ENCODE measurements at places on chromosomes 5 and 9.

DNA sequence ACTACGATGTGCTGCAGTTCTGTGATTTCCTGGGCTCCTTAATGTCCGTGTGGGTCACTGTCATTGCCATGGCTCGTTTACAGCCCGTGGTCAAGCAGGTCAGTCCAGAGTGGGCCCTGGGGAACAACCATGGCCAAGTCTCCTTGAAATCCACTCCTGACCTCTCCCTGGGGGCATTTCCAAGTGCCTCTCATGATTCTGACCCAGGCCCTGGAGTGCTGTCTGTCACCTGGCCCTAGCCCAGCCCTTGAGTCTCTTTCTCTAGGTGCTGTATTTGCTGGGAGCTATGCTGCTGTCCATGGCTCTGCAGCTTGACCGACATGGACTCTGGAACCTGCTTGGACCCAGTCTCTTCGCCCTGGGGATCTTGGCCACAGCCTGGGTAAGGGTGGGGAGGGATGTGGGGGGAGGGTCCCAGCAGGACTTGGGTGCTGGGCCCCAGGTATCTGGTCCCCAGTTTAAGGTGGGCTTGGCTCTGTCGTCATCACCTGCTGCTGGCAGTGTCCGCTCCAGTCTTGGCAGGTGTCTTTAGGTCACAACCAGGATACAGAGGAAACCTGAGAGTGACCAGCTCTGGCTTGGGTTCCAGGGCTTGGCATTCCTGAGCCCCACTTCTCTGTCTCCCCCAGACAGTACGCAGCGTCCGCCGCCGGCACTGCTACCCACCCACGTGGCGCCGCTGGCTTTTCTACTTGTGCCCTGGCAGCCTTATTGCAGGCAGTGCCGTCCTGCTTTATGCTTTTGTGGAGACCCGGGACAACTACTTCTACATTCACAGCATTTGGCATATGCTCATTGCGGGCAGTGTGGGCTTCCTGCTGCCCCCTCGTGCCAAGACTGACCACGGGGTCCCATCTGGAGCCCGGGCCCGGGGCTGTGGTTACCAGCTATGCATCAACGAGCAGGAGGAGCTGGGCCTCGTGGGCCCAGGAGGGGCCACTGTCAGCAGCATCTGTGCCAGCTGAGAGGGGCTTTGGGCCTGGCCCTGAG, 17.0 kb downstream of the OR13J1 start:
- peaks cover 7% of the 10 kb centered on the region for H3K4me1 ChIP-seq
- no peak overlapping the region for H3K27ac ChIP-seq
- DNase-seq = no peak

- DNase-seq = no peak
- no peak overlapping the region for H3K27ac ChIP-seq
- no peaks in the 10 kb centered on the region for H3K27me3 ChIP-seq
- H3K4me3 ChIP-seq = no peak overlapping the region
Measured at GRCh38 chr9:6708732-6709131, 49.0 kb upstream of the KDM4C start.

GRCh38 chr5:154421868-154422267, 23.9 kb upstream of the SAP30L start:
- no peak overlapping the region for H3K4me3 ChIP-seq
- H3K4me1 ChIP-seq = no peaks in the 10 kb centered on the region
- H3K27ac ChIP-seq = no peak overlapping the region

- no peaks in the 10 kb centered on the region for H3K4me1 ChIP-seq
- H3K27ac ChIP-seq = no peak overlapping the region
- peak; percentile 61 for DNase-seq
- no peak overlapping the region for H3K4me3 ChIP-seq
Measured at GRCh38 chr5:136424835-136425584, 59.7 kb upstream of the TRPC7 start.

DNA sequence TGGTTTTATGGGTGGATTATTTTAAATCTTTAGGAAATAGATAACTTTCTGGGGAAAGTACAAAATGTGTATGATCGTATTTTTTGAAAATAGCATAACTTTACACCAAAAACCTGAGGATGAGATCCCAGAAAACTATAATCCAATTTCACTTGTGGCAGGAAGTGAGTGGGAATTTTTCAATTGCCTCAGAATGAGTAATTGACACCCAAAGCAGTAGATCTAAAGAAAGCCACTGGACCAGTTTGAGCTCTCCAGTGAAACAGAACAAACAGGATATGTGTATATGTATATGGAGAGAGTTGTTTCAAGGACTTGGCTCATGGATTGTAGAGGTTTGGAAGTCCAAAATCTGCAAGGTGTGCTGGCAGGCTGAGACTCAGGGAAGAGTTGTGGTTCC, 109.2 kb upstream of the SHB start:
- H3K4me1 ChIP-seq = no peaks in the 10 kb centered on the region
- no peak for DNase-seq
- H3K4me3 ChIP-seq = no peak overlapping the region
- peaks cover 27% of the 10 kb centered on the region for H3K27me3 ChIP-seq

- no peak overlapping the region for H3K4me3 ChIP-seq
- no peak overlapping the region for H3K27ac ChIP-seq
- H3K27me3 ChIP-seq = no peaks in the 10 kb centered on the region
- peaks cover 50% of the 10 kb centered on the region for H3K36me3 ChIP-seq
- DNase-seq = no peak
Measured at GRCh38 chr5:151146061-151146460, 11.5 kb downstream of the ANXA6 start.

DNA sequence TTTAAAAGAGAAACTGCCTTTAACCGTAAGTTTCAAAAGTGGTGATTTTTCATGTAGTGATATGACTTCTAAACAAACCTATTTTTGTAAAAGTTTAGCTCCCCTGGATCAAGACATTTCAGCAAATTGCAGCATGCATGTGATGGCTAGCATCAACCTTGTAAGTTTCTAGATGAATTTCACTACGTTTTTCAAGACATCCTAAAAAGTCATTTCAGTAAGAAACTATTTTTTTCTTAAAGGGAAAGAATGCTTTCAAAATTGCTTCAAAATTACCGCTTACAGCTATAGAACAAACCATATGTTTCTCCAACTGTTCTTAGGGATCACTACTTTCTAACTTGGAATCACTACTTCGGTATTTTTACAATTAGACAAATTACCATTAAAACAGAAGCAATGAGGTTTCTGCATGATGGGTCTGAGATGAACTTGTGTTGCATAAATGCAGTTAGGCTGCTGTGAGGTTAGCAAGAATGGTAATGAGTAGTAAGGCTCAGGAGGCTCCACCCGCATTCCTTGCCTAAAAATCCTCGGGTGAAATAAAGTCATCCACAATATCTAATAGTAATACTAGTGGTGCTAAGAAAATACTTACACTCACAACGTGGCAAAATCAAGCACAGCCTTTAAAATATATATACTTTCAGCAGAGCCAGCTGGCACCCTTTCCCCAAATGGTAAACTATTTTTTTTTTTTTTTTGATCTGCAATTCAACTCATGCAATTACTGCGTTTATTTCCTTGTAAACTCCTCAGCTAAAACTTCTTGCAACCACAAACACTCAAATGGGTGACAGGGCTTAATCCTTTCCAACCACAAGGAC, 53.8 kb downstream of the CDC14B start:
- peak overlapping the region; percentile 91 for H3K4me3 ChIP-seq
- peaks cover 42% of the 10 kb centered on the region for H3K4me1 ChIP-seq
- peak overlapping the region; percentile 93 for H3K27ac ChIP-seq
- peaks cover 16% of the 10 kb centered on the region for H3K36me3 ChIP-seq
- DNase-seq = no peak

GRCh38 chr9:115507148-115507547, 389.2 kb upstream of the TNC start:
- H3K27ac ChIP-seq = no peak overlapping the region
- H3K4me3 ChIP-seq = no peak overlapping the region
- no peaks in the 10 kb centered on the region for H3K27me3 ChIP-seq
- DNase-seq = no peak
- H3K4me1 ChIP-seq = no peaks in the 10 kb centered on the region

- no peaks in the 10 kb centered on the region for H3K36me3 ChIP-seq
- H3K4me1 ChIP-seq = peaks cover 72% of the 10 kb centered on the region
- DNase-seq = no peak
- peak overlapping the region; percentile 19 for H3K27ac ChIP-seq
- H3K27me3 ChIP-seq = no peaks in the 10 kb centered on the region
Measured at GRCh38 chr5:149166128-149166527, 24.8 kb downstream of the ABLIM3 start.

DNA sequence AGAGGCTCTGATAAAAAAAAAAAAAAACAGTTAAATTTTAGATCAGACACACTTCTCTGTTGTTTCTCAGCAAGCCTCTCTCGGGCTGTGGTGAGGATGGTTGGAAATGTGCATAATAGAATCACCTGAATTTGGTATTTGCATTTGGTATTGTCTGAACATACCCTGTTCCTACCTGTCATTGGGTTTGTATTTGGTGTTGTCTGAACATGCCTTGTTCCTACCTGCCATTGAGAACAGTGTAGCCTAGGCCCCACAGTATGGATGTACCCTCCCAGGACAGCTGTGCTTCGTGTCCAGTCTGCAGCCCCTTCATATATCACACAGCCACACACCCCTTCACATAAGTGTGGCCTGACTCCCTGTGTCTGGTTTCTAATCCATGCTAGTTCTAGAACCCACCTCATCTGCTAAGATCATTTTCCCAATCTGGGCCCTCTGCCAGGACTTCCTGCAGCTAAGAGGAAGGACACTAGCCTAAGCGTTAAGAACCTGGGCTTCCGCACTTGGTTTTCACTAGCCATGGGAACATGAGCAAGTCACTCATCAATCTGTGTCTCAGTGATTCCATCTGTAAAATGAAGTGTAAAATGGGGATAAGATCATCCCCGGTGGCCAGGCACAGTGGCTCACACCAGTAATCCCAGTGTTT, 49.2 kb downstream of the ITGA2 start:
- no peaks in the 10 kb centered on the region for H3K27me3 ChIP-seq
- H3K27ac ChIP-seq = peak overlapping the region; percentile 39
- no peaks in the 10 kb centered on the region for H3K36me3 ChIP-seq
- H3K4me3 ChIP-seq = no peak overlapping the region

- no peak for DNase-seq
- peaks cover 16% of the 10 kb centered on the region for H3K27me3 ChIP-seq
- no peak overlapping the region for H3K4me3 ChIP-seq
- no peaks in the 10 kb centered on the region for H3K4me1 ChIP-seq
- no peaks in the 10 kb centered on the region for H3K36me3 ChIP-seq
Measured at GRCh38 chr5:163585206-163585605, 79.8 kb downstream of the MAT2B start.

DNA sequence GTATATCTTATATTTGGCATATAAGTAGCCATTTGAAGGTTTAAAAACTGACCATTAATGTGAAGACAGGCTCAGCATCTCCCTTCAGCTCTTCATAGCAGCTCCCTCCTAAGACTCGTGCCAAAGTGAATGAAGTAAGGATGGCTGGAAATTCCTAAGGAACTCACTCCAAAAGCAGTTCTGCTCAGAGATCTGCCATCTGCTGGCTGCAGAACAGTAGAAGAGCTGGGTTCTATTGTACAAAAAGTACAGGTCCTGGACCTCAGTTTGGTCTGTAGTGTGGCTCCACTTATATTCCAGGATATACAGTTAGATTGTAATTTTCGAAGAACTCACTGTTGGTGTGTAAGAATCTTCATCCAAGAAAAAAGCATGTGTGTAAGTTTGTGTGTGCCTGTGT, 104.9 kb upstream of the RUSC2 start:
- H3K4me1 ChIP-seq = peaks cover 11% of the 10 kb centered on the region
- no peak overlapping the region for H3K4me3 ChIP-seq
- DNase-seq = no peak
- no peaks in the 10 kb centered on the region for H3K27me3 ChIP-seq

- no peaks in the 10 kb centered on the region for H3K27me3 ChIP-seq
- DNase-seq = peak; percentile 42
- H3K36me3 ChIP-seq = no peaks in the 10 kb centered on the region
- H3K27ac ChIP-seq = peak overlapping the region; percentile 62
- peaks cover 23% of the 10 kb centered on the region for H3K4me1 ChIP-seq
- H3K4me3 ChIP-seq = no peak overlapping the region
Measured at GRCh38 chr5:159442206-159442850, 112.0 kb upstream of the IL12B start.

DNA sequence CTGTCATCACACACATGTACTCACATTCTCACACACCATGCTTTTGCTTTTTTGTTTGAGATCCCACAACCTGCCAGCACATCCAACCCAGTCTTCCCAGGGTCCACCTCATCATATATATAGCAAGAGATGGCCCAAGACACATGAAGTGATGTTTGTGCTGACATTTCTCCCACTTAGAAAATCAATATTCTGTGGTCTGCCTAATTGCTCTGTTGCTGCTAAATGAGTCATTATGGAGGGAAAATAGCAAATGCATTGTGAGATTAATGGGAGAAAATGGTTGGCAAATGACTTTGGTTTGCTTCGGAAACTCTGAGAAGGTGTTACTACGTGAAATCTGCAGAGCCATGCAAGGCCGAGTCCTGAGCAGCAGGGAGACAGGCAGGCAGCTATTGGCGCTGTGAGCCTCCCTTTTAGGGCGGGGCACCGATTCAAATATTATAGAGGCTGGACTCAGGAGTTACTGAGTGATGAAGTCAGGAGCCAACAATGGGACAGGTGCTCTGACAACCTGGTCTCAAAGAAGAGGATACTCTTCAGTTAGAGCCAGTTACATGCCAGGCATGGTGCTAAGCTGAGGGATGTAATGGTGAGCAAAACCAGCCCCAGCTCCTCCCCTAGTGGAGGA, 62.8 kb downstream of the DAB2IP start:
- no peak for DNase-seq
- H3K4me3 ChIP-seq = no peak overlapping the region
- H3K36me3 ChIP-seq = no peaks in the 10 kb centered on the region
- H3K4me1 ChIP-seq = peaks cover 99% of the 10 kb centered on the region

DNA sequence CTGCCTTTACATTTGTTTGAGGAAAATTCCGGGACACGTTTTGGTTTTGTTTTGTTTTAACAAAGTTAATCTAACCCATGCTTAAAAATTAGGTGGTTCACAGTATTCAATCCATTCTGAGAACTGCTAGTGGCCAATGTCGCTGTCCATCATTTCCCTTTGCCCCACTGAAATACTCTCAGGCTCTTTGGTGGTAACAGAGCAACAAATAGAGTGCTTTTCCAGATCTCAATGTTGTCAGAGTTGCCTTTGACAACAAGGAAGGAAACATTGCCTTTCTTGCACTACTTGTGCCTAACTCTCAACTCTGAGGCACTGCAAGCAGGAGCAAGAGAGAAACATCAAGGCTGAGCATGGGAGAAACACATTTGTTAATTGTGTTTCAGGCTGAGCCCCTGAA, 154.0 kb downstream of the MCTP1 start:
- peak overlapping the region; percentile 48 for H3K27ac ChIP-seq
- no peak for DNase-seq
- H3K27me3 ChIP-seq = no peaks in the 10 kb centered on the region
- no peaks in the 10 kb centered on the region for H3K36me3 ChIP-seq

- peaks cover 21% of the 10 kb centered on the region for H3K27me3 ChIP-seq
- no peaks in the 10 kb centered on the region for H3K36me3 ChIP-seq
- H3K4me1 ChIP-seq = no peaks in the 10 kb centered on the region
- H3K27ac ChIP-seq = no peak overlapping the region
- DNase-seq = no peak
- no peak overlapping the region for H3K4me3 ChIP-seq
Measured at GRCh38 chr9:96044401-96044800, 168.9 kb downstream of the ERCC6L2 start.

All from left ventricle myocardium inferior (tissue), 1 donor.